ACHN (cell line): ENCODE measurements at places on chromosomes 5 and 9.

DNA sequence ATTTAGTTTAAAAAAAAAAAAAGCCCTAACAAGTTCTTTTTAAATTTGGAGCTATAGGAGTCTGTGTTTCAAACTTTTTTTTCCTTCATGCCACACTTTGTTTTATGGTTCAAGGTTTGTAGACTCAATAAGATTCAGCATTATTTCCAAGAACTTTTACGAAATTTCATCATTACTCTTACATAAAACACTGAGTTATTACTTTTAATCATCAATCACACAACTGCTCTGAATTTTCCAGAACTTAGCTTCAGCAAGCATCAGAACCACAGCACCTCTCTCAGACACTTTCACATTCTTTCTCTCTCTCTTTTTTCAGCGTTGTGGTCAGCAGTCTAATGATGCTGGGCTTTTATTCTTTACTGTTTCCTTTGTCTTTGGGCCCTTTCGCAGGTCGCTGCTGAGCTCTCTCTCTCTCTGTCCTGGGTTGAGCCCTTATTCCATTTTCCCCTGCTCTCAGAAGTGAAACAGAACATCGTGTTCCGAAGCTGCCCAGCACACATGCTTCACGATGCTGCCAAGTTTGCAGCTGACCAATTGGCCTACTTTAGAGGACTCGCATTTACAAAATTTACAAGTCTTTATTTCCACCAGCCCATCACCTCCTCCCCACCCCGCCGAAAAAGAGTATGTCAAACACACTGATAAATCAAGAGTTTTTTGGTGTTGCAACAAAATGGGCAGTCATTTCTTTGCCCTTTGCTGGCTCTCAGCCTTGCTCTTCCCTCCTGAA lies 44.6 kb upstream of the PIK3R1 start:
- DNase-seq = no peak

- no peak for DNase-seq
Observed at GRCh38 chr9:107667231-107668070, 177.9 kb upstream of the KLF4 start.

- DNase-seq = no peak
Observed at GRCh38 chr9:130972957-130973685, 34.1 kb upstream of the FIBCD1 start.

DNA sequence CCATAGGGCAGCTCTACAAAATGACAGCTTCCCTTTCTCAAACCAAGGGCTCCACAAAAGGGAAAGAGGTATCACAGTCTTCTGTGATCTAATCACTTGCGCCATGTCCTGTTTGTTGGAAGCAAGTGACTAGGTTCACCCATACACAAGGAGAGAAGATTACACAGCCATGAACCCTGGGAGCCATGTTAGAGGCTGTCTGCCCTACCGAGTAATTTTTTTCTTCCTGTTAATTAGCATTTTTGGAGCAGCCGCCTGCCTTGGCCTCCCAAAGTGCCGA lies 33.2 kb upstream of the GOLPH3 start:
- DNase-seq = no peak

DNA sequence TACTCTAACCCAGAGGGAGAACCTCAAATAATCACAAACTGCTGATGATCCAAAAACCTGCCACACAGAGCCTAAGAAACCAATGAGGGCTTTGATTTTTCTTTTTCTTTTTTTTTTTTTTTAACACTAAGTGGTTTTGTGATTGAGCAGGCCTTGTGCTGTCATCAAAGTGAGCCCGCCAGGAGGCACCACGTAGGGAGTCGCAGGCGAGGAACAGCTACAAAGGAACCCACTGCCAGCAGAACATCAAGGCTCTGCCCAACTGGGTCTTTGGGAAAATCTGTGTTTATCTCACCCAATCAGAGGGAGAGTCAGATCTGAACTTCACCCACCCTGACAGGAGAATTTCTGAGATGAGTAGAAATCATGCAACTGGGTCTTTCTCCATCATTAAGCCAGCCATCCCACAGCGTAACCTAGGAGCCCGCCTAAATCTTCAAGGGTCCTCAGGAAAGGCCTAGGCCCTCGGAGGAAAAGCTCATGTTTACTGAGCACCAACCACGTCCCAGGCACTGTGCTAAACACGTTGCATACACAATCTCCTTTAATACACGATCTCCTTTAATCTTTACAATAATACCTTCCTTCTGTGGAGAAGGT lies 126.9 kb upstream of the FSTL4 start:
- no peak for DNase-seq

GRCh38 chr5:159552751-159553150 lies 222.5 kb upstream of the IL12B start:
- no peak for DNase-seq
